ENCODE measurements at places on chromosomes 3 and 15.

- DNase-seq = no peak
These were observed 47.2 kb downstream of the IGSF11 start for GRCh38 chr3:118987477-118987876.

DNA sequence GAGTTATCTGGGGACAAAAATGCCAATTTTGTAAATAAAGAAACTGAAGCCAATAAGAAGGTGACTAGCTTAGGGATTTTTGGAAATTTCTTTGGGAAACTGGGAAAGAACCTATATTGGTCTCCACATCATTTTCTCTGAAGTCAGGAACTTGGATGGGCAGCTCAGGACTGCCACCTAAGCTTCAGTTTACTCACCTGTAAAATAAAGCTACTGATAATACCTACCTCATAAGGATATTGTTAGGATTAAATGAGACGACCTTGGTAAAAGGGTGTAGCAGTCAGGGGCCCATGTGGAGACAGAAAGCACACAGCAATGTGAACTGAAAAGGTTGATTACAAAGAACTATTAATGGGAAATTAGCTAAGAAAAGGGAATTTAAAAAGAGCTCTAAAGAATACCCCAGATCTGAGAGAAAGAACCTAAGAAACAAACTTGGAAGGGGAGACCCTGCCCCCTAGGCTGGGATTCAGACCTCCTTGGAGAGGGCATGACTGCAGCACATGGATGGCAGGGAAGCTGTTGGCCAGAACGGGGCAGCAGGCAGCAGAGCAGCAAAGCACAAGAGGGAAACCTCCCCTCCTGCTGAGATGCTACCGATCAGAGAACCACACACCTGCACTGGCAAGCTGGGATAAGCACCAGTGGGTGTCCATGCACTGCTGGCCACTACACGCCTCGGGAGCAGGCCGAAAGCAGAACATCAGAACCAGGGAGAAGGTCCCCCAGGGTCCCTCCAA lies 83.7 kb upstream of the THBS1 start:
- DNase-seq = no peak

DNA sequence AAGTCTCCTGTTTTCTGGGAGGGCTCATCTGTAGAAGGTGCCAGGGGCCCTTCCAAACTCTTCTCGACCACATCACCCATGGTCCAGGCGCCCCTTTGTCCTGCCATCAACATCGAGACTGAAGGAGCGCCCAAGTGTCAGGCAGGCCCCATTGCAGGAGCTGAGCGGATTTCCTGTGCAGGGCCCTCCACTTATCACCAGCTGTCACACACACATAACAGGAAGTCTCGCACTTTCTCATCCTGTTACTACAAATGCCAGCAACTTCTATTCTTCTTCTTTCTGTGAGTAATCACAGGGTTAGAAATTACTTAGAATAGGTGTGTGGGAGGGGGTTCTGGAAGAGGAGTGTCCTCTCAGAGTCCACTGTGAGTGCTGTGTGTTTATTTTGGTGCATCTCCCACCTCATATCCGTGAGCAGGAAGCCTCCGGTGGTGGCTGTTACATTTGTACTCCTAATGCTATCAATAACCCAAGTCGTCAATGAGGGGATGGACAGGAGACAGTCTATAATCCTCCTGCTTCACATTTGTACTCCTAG lies at the start of gene KLHL6:
Gene KLHL6, minus strand, starts transcription at position 166 of the 541 bp plus-strand sequence. Its CDS starts 53 bp downstream, at position 113.
- peak; percentile 52 for DNase-seq

- DNase-seq = no peak
These were observed 348.2 kb downstream of the NAALADL2 start for GRCh38 chr3:175207361-175207760.

DNA sequence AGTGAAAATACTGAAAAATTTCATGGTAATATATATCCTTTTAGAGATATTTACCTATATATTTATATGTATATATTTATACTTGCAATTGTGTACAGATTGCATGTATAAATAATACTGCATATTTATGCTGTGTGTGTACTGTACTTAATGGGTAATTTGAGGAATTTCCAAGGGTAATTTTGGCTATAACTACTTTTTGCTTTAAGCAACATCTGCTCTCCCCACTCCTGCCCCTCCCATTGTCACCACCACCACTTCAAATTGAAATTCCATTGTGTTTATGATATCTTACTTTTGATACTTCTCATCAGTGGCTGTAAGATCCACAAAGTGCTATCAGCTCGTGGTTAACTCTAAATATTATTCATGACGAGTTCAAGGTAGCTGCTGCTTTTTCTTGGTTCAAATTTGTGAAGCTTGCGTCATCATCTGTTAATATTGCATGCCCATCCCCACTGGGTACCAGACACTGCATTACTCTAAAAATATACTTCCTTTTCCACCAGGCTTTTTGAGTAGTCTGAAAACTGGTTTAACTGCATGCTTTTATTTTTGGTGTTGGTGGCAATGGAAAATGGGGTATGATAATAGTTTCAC lies 91.7 kb upstream of the MITF start:
- DNase-seq = no peak

DNA sequence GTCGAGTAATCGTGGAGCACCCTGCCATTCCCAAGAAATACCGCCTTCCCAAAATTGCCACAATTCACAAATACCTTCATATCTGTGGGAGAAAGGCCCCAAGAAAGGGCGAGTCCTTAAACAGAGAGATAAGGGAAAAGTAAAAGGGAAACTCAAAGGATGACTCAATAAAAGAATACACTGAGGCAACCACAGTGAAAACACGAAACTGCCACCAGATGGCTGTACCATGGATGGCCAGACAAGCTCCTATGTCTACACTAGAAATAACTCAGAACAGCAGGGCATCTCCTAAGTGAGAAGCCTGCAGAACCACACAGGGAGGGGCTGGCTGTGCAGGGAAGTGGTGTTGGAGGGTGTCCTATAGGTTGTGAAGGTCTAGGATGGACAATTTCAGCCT lies 25.0 kb downstream of the SRGAP3 start:
- DNase-seq = no peak

GRCh38 chr3:150149651-150150051 lies 179.0 kb upstream of the PFN2 start:
- no peak for DNase-seq

DNA sequence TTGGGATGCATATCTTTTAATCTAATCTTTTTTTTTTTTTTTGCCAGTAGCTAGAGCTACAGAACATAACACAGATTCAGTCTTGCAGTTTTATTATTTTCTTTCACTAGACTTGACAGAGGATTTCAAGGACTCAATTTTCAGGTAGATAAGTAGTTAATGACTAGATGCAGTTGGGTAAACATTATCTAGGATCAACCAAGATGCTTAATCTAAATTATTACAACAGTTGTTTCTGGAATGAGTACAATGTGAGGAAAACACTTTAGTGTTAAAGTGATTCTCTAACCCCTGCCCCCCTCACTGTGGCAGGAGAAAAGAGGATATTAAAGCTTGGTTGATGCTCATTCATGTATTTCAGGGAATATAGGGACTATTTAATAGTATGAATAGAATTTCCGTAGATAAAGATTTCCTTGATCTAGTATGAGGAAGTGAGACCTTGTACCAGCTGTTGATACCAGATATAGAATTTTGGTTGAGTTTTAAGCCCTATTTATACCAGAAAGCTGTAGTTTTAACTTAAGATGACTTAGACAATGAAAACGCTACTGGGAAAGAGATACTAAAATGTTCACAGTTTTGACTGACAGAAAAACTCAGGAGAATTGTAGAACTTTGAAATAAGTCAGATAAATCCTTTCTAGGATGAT lies 389.0 kb upstream of the C2CD4B start:
- DNase-seq = no peak

DNA sequence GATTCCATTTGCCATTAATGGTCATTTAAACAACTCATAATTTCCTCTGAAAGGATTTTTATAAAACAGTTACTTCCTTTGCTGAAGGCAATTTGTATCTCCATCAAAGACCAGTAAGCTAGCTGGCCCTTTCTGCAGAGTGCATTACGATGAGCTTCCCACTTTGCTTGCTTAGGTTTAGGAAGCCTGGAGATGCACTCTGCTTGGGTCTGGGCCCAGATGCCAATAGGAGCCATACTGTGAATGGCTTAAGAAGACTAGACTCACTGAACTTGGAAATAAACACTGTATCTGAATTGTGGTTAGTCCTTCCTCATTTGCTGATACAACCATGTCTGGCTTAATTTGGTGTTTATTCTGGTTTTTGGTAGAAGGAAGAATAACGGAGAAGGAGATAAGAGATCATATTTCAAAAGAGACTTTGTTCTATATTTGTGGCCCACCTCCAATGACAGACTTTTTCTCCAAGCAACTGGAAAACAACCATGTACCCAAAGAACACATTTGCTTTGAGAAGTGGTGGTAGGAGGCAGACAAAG lies 38.1 kb downstream of the OXNAD1 start:
- no peak for DNase-seq

DNA sequence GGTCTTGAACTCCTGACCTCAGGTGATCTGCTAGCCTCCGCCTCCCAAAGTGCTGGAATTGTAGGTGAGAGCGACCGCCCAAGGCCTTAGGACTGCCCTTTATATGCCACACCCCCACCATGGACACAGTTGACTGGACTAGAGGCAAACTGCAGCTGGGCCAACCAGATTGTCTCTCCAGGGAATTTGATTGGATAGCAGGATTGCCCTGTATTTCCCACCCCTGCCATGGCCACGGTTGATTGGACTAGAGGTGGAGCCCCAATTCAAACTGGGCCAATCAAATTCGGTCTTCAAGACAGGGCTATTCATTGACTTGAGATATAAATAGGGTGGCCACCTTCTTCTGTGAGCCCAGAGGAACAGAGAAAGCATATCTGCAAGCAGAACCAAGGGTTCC lies 6.9 kb upstream of the CLPX start:
- DNase-seq = no peak

DNA sequence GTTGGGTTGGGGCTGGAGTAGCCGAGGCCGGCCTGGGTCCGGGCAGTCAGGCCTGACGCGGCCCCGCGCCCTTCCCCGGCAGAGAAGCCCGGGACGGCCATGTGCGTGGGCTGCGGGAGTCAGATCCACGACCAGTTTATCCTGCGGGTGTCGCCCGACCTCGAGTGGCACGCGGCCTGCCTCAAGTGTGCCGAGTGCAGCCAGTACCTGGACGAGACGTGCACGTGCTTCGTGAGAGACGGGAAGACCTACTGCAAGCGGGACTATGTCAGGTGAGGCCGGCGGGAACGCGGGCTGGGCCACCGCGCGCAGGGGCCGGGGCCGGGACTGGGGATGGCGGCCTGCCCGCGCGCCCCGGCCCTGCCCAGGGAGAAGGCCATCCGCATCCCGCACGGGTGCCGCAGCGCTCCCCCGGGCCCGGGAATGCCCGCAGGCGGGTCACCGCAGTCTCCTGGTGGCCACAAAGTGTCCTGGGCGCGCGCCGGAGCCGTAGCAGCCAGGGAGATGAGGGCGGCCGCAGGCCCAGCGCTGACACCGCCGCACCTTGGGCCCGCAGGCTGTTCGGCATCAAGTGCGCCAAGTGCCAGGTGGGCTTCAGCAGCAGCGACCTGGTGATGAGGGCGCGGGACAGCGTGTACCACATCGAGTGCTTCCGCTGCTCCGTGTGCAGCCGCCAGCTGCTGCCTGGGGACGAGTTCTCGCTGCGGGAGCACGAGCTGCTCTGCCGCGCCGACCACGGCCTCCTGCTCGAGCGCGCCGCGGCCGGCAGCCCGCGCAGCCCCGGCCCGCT lies 1.3 kb downstream of the ISL2 start:
- no peak for DNase-seq

- DNase-seq = no peak
These were observed 84.2 kb upstream of the TBL1XR1 start for GRCh38 chr3:177281292-177282118.

DNA sequence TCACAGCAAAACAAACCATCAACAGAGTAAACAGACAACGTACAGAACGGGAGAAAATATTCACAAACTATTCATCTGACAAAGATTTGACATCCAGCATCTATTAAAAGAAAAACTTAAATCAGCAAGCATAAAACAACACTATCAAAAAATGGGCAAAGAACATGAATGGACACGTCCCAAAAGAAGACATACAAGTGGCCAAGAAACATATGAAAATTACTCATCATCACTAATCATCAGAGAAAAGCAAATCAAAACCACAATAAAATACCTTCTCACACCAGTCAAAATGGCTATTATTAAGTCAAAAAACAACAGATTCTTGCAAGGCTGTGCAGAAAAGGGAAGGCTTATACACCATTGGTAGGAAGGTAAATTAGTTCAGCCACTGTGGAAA lies 13.7 kb upstream of the SERPINI2 start:
- no peak for DNase-seq

- DNase-seq = no peak
These were observed 841.4 kb upstream of the NR2F2 start for GRCh38 chr15:95489103-95489502.

DNA sequence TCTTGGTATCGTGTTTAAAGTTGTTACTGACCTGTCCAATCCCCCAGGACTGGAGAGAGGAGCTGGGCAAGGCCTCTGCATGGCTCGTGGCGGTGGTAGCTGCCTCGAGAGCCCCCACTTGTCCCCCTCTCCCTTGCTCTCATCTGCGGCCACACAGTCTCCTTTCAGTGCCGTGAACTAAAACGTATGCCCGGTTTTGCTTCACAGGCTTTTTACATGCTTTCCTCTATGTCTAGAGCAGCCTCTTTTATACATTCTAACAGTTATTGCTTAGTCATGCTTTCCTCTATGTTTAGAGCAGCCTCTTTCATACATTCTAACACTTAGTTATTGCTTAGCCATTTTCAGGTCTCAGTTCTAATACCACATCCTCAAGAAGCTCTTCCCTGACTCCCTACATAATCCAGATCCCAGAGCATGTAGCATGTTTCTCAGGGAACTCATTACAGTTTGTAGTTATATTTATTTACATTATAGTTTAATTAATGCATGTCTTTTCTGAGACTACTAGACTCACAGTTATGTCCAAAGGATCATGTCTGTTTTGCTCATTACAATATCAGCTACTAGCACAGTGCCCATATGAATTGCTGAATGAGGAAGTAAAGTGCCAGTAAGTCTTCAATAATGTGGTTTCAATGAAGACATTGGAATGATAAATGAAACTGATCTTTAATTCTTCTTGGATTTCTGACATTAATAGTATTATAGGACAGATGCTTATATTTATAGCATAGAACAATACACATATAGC lies 66.5 kb upstream of the TBL1XR1 start:
- no peak for DNase-seq

- DNase-seq = no peak
These were observed 1.8 kb upstream of the CEP97 start for GRCh38 chr3:101722394-101723173.

- DNase-seq = no peak
These were observed 183.0 kb downstream of the SUCNR1 start for GRCh38 chr3:152056481-152056880.

DNA sequence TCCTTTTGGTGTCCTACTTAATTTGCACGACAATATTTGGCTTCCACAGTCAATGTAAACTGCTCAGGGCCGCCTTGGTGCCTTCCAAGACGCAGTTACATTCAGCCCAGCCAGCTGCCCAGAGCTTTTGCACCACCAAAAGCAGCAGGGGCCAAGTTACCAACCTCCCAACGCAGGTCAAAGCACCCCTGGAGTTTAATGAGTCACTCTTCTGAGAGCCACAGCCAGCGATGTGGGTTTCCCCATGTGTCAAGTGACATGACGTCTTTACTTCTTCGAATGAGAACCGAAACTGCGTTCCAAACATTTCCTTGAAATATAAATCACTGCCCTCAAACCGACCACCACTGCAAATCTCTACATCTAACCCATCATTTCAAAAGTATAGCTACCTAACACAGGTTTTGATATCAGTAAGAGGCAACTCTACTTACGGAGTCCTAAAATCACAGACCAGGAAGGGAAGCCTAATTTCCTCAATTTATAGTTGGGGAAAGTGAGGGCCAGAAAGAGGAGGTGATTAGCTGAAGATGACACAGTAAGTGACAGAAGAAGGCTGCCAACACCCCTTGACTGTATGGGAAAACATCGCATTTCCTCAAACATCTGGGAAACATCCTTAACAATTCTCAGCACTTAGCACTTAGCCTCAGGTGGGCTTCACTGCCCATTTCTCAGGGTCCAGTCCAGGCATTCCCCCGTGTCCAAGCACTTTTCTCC lies 24.5 kb downstream of the MB21D2 start:
- peak; percentile 34 for DNase-seq
